Inflammatory macrophage treated with lipopolysaccharide for 4 hours (primary cell): ENCODE measurements at places on chromosomes 3 and 15.
A peak's percentile ranks its signal among the peaks of the same experiment; 100 is the strongest.

DNA sequence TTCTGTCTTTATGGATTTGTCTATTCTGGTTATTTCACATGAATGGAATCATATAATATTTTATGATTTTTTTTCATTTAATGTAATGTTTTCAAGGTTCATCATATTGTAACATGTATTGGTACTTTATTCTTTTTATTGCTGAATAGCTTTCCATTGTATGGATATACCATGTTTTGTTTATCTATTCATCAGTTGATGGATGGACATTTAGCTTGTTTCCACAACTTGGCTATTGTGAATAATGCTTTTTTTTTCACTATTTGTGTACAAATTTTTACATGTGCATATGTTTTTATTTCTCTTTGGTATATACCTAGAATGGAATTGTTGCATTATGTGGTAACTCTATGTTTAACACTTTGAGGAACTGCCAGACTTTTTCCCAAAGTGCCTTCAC lies 64.7 kb downstream of the PFN2 start:
- no peak for DNase-seq

DNA sequence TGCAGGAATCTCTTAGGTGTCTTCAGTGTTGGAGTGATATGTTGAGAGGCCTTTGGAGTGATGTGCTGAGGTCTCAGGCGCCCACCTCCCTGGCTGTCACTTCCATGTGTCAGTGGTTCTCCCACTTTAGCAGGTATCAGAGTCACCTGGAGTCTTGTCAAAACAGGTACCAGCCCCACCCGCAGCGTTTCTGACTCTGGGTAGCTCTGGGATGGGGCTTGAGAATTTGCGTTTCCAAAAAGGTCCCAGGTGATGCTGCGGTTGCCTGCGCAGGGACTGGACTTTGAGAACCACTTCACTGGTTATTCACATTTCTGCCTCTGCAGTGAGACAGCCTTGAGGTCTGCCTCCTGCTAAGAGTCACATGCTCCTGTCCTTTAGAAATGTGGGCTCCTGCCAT lies 15.5 kb downstream of the UMPS start:
- no peak for DNase-seq

DNA sequence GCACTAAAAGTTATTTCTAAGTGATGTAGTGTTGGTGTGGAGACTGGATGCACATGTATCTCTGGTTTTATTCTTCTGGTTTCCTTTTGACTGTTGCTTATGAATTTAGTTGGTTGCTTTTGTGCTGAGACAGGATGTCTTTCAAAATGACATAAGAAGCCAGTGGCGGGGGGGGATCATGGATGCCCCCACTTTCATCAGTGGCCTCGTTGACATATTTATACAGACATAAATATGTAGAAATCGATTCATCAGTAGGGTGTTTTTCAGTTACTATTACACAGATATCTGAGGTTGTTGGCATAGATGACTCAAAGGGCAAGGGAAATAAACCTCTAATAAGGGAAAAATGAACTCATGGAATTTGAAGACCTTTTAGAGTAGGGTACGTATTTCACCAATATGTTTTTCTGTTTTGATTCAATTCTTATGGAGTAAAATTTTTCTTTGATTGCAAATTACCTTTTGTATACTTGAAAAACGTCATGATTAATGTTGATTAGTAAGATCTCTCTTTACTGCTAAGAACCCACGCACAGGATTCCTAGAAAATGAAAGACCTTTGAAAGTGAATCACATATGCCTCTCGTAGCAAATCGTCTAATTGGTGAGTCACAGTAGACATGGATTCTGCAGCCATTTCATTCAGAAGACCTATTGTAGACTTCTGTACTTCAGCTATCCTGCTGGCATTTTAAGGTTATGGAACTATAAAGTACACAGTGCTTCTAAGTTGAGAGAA lies 97.4 kb upstream of the RBMS3 start:
- no peak for DNase-seq

GRCh38 chr15:100341239-100341749 lies 481 bp downstream of the ADAMTS17 start:
- DNase-seq = no peak

DNA sequence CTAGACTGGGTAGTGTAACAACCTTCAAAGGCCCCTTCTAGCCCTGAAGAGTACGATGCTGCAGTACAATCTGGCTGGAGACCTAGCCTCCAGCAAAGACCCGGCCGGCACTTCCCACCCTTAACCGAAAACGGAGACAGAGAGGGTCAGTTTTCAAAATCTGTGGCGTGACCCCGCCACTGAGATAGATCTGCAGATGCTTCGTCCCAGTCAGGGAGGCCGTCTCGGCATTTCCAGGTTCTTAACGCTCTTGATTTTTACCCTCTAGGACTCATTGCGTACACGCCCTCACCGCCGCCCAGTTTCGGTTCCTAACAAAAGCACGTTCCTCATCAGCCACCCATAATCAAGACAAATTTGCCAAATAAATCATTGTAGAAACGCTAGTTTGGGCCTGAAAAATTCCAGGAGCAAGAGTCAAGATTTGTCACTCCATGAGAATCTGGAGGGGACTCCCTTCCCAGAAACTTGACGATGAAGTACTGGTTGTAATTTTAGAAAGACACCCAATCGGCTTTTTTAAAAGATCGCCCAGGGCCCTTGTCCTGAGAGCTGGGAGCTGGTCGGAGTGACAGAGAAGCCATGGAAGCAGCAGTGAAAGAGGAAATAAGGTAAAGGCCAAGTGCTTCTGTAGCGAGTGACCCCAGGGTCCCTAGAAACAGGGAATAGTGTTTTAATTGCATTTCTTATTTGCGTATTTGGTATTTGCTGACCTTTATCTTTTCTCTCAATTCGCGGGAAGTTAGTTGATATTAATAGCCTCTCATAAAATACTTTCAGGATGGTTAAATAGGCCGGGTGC lies 868 bp upstream of the TMEM87A start:
- DNase-seq = peak; percentile 87

DNA sequence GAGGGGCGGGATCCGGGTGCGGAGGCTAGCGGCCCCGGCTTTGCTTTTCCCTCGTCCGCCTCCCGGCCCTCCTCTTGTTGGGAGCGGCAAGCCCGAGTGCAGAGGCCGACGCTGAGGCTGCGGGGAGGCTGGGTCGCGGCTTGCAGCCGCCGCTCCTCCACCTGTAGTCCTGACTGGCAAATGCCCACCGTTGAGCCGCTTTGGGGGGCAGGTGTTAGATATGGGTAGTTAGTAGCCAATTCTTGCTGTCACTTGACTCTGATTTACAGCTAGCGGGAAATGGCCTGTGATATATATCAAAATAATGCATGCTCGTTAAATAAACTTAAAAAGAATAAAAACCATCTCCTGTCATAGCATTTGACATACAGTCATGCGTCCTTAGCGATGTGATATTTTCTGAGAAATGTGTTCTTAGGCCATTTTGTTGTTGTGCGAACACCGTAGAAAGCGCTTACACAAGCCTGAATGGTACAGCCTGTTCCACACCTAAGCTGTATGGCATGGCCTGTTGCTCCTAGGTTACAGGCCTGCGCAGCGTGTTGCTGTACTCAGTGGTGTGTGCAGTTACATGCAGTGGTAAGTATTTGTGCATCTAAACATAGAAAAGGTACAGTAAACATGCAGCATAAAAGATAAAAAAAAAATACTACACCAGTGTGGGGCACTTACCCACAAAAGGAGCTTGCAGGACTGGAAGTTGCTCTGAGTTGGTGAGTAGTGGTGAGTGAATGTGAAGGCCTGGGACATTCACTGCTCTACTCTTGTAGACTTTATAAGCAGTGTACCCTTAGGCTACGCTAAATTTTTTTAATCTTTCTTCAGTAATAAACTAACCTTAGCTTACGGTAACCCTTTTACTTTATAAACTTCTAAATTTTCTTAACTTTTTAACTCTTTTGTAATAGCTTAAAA lies 873 bp downstream of the CAPN7 start:
- peak; percentile 26 for DNase-seq

- no peak for DNase-seq
Measured at GRCh38 chr3:130546920-130547679, 30.1 kb downstream of the COL6A6 start.

- no peak for DNase-seq
Measured at GRCh38 chr15:40598126-40598525, 4.1 kb downstream of the KNL1 start.

GRCh38 chr3:177476495-177476894 lies 279.2 kb upstream of the TBL1XR1 start:
- no peak for DNase-seq

- DNase-seq = no peak
Measured at GRCh38 chr3:148903022-148903442, 37.9 kb downstream of the CPA3 start.

DNA sequence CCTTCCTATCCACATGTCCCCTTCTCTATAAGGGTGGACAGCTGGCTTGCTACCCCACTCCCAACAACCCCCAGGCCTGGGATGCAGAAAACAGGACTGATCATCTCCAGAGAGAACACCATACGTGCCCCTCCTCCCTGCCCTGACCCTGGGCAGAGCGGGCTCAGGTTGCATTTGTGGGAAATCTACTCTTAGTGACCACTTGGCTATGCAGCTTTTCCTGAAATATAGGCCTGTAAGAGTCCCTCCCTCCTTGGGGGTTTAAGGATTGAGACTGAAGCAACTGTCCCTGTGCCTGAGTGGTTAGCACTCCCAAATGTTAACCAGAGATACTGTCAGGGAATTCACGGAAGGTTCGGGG lies 11.7 kb downstream of the SH2D7 start:
- DNase-seq = no peak

DNA sequence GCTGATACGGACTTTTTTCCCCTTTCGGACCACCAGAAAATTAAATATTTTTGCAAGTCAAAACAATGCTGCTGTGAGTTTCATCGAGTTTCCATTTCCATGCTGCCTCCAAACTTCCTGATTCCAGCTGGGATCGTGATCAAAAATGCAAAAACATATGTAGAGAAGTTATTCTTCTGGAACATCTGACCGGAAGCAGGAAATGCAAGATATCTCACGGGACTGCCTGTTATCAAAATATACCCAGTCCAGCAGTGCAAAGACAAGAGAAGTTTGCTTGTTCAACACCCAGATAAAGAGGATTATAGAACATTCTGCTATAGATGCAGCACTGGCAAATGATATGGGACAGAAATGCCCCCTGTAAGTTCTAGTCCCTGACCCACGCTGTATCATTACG lies 726.7 kb upstream of the NR2F2 start:
- DNase-seq = no peak

DNA sequence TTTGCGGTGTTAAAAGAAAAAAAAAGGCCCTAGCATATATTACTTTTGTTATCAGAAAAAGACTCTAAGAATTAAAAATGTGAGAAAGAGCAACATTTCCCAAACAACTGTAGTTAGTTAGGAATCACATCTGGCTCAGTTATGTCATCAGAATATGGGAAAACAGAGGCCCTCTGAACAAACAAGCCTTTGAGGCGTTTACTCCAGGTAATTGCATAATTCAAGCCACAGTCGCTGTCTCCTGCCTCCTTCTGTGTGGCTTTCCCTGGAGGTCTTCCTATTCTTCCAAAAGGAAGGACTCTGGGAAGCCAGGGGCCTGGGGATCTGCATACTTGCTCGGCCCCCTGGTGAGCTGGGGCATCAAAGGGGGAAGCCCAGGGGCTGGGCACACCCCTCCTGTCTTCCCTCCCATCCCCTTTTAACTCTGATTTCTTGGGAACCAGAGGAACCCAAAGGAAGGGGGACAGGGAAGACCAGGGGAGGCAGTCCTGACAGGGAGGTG lies 3.7 kb upstream of the FAM107A start:
- no peak for DNase-seq

GRCh38 chr15:23910030-23910429 lies 222.9 kb upstream of the NDN start:
- DNase-seq = no peak

- peak; percentile 92 for DNase-seq
Measured at GRCh38 chr15:79981831-79982455, 10.9 kb upstream of the BCL2A1 start.

DNA sequence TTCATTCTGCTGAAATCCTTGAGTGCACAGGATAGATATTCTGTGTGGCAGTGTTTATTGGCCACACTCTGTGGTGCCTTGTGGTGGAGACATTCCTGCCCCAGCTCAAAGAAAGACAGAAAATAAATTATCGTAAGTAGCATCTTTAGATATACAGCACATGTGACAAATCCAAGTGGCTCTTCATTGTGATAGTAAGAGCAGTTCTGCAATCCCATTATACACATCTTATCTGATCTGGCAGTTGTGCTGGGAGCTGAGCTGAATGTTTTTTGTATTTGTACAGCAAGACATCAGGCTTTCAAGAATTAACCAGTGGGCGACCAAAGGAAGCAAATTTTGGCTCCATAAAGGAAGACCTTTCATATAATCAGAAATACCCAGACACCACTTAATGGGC lies 235.3 kb upstream of the MRPL3 start:
- no peak for DNase-seq

DNA sequence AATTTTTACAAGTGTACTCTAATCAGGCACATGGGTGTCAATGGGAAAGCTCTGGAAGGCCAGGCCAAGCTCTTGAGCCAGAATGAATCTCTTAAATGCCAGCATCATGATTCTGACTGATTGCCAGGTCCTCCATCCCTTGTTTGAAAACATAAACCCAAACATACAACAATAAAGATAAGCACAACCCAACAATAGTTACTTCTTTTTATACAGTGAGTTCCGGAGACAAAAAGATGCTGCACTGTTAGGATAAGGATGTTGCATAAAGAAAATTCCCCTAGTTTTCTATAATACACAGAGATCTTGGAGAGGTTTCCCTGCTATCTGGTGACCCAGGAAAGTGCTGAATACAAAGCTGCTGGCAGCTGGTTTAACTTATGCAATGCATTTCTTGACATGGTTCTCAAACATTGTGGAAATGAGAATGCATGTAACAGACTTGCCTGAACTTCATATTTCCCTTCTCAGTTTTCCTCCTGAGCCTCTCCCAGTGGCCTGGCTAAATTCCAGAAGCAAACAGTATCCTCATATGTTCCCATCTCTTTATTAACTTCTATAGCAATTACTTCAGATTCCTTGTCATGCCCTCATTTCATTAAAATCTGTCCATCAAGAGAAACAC lies 180.1 kb upstream of the PRICKLE2 start:
- no peak for DNase-seq

GRCh38 chr3:100756441-100756840 lies 47.1 kb downstream of the TFG start:
- no peak for DNase-seq

GRCh38 chr3:16279010-16279801 lies 14.2 kb downstream of the OXNAD1 start:
- DNase-seq = no peak

- DNase-seq = no peak
Measured at GRCh38 chr3:137148917-137149316, 191.1 kb downstream of the IL20RB start.
